Activated naive CD8-positive, alpha-beta T cell treated with anti-CD3 and anti-CD28 coated beads for 36 hours (primary cell): ENCODE measurements at places on chromosomes 11 and 22.

DNA sequence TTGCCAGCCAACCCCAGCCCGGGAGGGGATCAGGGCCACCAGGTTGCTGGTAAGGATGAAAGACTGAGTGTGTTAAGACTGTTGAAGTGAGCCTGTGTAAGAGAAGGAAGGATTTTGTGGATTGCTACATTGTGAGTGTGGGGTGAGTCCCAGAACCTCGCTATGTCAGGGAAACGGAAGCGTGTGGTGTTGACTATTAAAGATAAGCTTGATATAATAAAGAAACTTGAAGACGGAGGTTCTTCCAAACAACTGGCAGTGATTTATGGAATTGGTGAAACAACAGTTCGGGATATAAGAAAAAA lies 627 bp downstream of the JRKL start:
- DNase-seq, result no peak

DNA sequence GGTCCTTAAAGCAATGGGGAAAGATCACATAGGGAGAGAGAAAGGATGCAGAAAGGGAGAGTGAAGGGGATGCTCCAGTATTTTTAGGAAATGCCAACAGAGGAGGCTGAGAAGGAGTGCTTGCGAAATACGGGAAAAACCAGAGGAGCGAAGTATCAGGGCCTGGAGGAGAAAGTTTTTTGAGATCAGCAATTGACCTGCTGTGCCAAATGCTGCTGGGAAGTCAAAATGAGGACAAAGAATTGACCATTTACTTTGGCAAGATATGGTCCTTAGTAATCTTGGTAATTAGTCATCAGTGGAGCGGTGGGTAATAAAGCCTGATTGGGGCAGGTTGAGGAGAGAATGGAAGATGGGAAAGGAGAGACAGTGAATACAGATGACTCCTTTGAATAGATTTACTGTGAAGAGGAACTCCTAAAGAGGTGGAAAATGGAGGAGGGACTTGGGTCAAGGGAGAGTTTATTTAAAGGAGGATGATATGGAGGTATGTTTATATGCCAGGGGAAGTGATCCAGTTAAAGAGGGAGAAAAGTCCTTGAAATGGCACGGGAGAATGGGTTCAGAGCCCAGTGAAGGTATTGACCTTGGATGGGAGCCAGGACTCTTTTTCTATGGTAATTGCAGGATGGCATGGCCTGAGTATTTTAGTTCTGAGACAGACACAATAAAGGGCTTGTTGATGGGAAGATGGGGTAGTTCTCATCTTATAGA lies 111.5 kb downstream of the PKNOX2 start:
- no peak for DNase-seq

DNA sequence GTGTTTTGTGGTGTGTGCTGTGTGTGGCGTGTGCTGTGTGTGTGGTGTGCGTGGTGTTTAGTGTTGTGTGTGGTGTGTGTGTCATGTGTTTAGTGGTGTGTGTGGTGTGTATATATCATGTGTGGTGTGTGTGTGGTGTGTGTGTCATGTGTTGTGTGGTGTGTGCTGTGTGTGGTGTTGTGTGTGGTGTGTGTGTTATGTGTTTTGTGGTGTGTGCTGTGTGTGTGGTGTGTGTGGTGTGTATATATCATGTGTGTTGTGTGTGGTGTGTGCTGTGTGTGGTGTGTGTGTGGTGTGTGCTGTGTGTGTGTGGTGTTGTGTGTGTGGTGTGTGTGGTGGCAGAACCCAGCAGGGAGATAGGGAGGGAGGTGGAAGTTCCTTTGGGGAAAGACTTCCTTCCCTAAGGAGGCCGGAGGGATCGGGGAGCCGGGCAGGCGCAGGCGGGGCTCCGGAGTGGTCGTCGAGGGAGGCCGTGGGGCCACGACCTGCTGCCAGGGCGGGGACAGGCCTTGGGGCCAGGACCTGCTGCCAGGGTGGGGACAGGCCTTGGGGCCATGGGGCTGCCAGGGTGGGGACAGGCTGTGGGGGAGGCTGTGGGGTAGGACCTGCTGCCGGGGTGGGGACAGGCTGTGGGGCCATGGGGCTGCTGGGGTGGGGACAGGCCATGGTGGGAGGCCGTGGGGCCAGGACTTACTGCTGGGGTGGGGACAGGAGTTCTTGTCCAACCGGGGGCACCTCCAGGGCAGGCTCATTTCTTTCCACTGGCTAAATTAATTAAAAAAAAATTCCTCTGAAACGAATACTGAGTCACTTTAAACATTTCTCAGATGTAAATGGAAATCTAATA lies 15.2 kb downstream of the PIM3 start:
- peak; percentile 83 for DNase-seq

DNA sequence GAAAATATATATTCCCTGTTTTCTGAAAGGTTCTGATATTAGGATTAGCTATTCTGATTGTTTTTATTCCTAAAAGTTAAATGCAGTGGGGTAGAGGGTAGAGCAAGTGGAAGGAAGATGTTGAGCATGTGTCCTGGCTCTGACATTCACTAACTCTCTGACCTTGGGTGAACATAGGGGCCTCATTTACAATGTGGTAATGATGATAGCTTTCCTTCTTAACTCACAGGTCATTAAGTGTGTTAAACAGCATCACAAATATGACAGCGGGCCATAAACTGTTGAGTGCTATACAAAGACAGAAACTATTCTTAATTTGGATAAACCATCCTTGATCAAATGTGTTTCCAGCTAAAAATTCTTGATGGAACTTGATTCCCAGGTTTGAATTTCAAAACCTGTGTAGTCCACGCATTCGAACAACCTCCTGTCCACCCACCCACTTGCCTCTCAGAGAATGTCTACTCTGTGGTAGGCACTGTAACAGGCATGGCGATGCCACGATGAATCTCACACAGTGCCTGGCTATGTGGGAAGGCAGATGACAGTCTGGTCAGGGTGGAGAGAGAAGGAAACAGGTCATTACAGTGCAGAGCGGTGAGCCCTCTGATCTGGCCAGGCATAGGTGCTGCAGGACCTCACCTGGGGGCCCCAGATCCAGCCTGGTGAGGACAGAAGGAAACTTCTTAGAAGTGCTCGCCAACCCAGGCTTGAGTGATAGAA lies 19.3 kb upstream of the PEX26 start:
- DNase-seq, result no peak

GRCh38 chr11:71103266-71103665 lies 149.1 kb downstream of the SHANK2 start:
- DNase-seq, result no peak

- no peak for DNase-seq
Observed at GRCh38 chr22:49018601-49019000, 809.1 kb downstream of the BRD1 start.

DNA sequence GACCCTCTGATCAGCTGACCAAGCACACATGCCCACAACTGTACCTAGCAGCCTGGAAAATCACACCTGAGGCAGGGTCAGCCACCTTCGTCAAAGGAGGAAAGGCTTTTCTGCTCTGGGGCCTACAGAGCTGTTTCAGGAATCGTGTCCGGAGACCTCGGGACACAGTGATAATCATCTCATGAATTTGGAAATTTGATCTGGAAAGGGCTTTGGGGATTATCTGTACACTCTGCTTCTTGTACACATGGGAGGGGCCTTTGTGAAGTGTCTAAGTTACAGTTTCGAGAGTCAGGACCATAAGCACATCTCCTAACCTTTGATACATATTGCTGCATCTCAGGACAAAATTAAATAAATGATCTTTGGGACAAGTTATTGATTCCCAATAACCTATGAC lies 1421.2 kb upstream of the TENM4 start:
- DNase-seq, result no peak

GRCh38 chr11:36296884-36297543 lies 926 bp downstream of the PRR5L start:
- no peak for DNase-seq

DNA sequence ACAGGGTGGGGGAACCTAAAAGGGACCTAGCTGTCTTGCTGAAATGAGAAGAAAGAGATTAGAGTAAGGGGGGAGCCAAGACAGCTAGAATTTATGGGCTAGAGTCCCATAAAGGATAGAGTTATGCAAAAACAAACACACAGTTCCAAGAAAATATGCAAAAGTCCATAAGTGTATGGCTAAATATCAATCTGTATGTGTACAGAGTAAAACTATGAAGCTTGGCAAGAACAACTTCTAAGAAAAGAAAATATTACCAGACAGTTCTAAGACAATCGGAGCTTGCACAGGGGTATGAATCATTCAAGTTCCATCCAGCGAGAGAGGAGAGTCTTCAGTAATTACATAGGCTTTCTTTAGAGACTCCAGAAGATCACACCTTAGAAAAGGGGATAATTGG lies 41.8 kb downstream of the GDPD4 start:
- DNase-seq, result no peak

DNA sequence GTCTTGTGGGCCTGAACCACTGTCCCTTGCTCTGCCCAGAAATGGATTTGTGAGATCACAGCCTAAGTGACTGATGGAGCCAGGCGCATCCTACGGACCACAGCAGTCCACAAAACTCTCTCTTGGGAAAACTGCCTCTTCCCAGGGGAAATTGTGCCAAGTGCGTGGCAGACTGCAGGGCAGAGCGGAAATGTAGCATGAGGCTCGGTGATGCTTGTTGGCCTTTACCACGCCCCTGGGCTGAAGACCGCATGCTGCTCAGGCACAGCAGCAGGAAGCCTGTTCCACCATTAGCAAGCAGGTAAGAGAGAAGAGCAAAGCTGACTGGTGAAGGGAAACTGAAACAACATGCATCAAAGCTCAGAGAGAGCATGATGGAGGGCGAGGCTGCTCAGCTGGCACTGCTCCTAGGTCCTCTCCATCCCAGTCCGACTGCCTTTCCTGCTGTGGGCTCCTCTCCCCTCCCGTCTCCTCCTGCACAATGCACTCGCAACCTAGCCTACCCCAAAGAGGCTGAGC lies 26.5 kb upstream of the SCARF2 start:
- peak; percentile 62 for DNase-seq
